ENCODE measurements at places on chromosomes 4 and X.

- DNase-seq, result no peak
Observed at GRCh38 chrX:115616943-115617563, 56.1 kb downstream of the PLS3 start.

GRCh38 chrX:39493168-39493567, 604.6 kb downstream of the BCOR start:
- DNase-seq, result no peak

- DNase-seq, result no peak
Observed at GRCh38 chr4:53100501-53101190, 238.5 kb downstream of the RASL11B start.

GRCh38 chr4:106671716-106672115, 303.1 kb upstream of the GIMD1 start:
- no peak for DNase-seq

DNA sequence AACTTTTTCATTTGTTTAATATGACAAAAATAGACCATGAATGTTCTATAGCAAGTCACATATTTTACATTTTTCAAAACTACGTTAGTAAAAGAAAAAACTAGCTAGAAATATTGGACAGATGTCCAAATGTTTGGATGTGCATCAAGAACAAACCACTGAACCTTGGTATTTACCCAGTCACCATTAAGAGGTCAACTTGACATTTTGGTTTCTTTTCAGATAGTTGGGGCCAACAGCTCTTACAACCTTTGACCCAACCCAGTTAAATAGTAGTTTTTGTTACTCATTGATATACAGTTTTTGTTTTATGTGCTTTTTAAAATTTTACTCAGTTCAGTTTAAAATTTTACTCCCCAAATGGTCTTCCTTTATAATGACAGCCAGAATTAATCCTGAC, 238.7 kb upstream of the TET2 start:
- no peak for DNase-seq

DNA sequence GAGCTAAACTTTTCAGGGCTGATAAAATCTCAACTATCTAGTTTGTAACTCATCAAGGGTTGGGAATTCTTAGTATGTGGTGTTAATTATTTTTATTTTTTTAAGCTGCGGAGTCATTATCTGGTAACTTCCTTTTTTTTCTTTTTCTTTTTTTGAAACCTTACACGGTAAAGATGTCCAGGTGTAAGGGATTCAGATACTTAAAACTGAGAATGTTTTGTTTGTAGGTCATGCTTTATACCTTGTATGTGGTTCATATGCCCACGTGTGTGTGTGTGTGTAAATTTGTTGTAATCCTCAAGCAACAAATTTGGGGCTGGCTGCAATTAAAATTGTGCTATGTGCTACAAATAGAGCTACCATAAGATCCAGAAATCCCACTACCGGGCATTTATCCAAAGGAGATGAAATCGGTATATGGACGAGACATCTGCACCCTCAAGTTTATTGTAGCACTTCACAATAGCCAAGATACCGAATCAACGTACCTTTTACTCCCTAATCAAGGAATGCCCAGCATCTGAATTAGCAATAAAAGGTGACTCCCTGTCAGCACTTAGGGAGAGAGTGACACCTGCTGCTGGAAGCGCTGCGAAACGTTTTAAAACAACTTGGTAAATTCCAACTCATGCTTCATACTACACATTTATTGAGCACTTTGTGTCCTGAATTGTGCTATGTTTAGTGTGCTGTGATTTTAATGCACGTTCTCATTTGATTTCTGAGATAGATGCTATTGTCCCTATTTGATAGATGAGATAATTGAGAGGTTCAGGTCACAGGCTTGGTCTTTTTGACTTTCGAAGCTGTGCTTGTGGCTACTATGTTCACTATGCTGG, 16.1 kb downstream of the MSMO1 start:
- DNase-seq, result no peak

DNA sequence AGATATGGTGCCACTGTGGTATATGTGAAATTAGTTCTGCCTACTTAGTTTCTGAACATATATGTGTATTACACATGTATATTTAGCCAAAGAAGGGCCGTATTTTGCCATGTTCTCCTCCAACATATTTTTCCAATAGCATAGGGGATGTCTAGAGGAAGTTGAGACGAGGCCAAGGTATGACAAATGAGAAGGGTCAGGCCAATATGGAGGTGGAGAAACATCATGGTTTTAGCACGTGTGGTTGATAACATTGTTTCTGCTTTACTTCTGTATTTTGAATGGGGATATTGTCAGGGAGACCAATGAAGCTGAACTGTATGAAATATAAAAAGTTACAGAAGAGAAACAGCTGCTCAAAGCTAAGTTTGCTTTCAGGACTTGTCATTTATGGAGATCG, 246.7 kb upstream of the TLL1 start:
- DNase-seq, result no peak

- no peak for DNase-seq
Observed at GRCh38 chr4:4596720-4597119, 54.9 kb upstream of the STX18 start.
